ENCODE measurements at places on chromosomes 11 and 22. TPM values are rescaled to one million over a fixed set of nuclear protein-coding genes. Genes with fewer than 3 reads are reported as not detected.

Gene HEPHL1
- total RNA-seq, result not detected

Gene GAB4
- not detected for total RNA-seq

Gene CD6
- not detected for total RNA-seq

Gene DTX4
- 0.57 TPM for total RNA-seq

Gene B3GAT1
- total RNA-seq, result not detected

Data from fibroblast of the aortic adventitia (primary cell).